Renal cortical epithelial cell (primary cell): ENCODE measurements at places on chromosomes 2 and 18.

GRCh38 chr2:105238664-105239240 is 2.8 kb upstream of the GPR45 start:
- DNase-seq, result peak; percentile 74

GRCh38 chr2:12675352-12675795 is 41.4 kb upstream of the TRIB2 start:
- DNase-seq, result peak; percentile 28

GRCh38 chr2:24739354-24740025 is 53.7 kb downstream of the PTRHD1 start:
- DNase-seq, result peak; percentile 17

- DNase-seq, result no peak
Measured at GRCh38 chr2:40020997-40021396, 241.9 kb upstream of the THUMPD2 start.

DNA sequence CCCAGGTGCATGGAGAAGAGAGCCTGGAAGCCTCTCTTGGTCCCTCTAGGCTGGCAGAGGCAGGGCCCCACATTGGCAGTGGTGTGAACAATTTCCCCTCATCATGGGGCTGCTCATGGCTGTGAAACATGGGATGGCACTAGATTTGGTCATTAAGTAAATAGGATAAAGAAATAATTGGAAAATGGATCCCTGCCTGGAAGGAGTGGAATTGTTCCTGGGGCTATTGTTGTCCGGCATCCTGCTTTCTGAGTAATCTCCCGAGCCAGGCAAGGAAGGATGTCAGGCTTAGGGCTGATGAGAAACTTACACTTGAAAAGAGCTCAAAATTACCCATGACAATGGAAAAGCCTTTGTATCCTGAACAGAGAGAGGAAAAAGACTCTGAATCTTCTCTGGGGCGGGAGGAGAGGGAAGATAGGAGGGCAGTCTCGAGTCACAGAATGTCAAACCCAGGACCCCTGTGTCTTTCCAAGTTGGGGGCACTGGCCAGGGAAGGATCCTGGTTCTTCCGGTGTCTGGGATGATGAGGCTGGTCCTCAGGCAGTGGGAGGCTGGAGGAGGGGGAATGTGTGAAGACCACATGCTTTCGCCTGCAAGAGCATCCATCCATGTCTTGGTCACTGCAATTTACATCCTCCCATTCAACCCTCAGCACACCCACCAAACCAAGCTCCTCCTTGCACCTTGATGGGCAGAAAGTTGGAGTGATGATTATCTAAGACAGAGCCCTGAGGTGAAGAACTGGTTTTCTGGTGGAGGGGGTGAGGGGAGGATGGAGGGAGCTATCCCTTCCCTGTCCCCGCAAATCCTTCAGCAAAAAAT is 27.1 kb upstream of the STEAP3 start:
- no peak for DNase-seq

- DNase-seq, result peak; percentile 89
Measured at GRCh38 chr2:128306081-128306930, 12.4 kb downstream of the HS6ST1 start.

DNA sequence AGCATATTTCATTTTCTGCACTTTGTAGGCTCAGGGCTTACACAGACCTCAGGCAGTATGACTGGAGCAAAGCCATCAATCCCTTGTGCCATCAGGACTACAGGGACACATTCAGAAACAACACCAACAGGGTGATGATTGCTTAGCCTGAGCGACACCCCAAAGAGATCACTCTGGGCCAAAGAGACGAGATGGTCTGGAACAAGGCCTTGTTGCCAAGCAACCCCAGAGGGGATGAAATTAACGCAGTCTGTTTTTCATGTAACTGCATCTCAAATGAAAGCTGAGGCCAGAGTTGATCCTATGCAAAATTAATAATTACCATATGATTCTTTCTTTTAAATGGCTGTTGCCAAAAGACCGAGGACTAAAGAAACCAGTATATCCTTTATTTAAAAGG is 20.2 kb upstream of the B3GNT2 start:
- DNase-seq, result no peak

- DNase-seq, result no peak
Measured at GRCh38 chr2:101872480-101872879, 119.3 kb upstream of the IL1R2 start.

- no peak for DNase-seq
Measured at GRCh38 chr2:176818617-176819016, 394.0 kb upstream of the HNRNPA3 start.

- DNase-seq, result peak; percentile 89
Measured at GRCh38 chr2:207796585-207797350, 27.1 kb upstream of the FZD5 start.

DNA sequence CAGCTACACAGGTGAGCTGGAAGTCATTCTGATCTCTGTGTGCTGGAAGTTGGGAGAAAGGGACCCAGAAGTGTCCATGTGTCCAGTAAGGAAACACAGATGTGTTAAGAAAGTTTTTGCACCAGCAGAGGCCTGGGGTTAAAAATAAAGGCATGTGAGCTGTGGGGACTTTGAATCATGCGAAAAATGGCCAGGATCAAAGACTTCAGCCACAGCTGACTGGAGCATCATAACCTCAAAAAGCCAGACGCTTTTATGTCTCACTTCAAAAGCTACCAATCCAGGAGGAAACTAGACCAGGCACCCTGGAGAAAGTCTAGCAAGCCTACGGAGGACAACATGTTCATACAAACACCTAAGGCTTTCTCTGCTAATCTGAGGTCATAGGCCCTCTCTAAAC is 503.6 kb upstream of the REG3G start:
- DNase-seq, result no peak

DNA sequence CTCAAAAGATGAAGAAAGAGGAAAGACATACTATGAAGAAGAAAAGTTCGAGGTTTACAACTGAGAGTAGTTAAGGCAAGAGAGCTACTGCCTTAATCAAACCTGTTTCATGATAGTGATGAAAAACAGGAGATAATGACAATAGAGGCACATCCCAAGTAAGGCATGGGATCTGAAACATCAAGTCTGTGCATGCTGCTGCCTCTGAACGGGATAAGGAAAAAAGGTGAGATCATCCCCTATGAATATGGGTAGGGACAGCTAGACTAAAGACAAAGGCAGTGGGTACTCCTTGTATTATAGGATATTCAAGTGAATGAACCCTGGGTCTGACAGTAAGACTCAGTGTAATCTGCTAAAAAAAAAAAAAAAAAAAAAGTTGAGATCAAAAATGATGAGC is 3.0 kb downstream of the EXOC6B start:
- DNase-seq, result no peak

DNA sequence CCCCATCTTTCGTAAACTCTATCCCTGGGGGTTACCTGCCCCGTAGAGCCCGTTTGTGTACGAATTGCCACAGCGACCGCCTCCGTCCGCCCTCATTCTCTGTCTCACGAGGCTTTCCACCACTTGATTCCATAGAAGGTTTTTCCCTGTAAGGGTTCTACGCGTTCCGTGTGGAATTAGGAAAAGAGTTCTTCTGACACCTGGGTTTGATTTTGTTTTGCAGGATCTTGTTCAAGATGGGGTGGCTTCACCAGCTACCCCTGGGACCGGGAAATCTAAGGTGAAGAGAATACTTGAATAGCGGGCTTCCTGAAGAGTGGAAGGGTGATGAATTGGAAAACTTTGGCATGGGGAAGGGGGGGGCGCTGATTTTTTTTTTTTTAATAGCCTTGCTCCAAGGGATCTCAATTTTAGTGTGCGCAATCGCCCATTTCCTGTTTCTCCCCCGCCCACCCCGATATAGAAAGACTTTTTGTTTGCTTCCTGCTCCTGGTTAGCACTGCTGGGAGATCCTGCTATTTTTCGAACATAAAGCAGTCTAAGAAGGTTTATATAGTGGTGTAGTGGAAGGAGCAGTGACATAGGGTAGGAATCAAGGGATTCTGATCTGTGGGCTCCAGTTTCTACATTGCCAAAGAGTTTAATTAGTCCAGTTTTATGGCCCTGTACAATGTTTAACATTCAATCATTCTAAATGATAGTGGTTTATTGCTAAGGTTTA is 564 bp downstream of the GCC2 start:
- peak; percentile 19 for DNase-seq

DNA sequence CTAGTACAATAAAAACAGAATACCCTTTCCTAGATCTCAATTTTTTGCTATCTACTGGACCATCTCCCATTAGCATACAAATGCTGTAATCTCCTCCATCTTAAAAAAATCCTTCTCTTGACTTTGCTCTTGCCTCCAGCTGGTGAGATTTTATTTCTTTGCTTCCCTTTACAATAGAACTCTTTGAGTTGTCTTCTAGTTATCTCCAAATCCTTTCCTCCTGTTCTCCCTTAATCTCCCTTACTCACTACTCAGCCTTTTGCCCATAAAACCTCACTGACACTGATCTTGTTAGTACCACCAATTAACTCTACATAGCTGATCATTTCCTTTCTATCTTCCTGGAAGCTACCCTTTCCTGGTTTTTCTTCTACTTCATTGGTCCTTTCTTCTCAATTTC is 63.5 kb upstream of the FRZB start:
- no peak for DNase-seq

DNA sequence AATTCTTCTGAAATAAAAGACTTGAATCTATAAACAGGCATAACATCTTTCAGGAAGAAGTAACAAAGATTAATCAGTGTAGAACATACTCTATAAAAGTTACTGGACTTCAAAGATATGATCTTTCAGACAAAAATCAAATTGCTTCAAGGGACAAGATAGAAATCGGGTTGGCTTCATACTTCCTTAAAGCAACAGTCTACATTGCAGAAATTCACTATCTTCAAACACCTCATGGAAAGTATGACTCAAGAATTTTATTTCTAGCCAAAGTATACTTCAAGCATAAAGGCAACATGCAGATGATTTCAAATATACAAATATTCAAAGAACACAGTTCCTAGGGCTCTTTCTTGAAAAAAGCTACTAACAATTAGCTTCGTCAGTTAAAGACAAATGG is 240.7 kb downstream of the SRBD1 start:
- DNase-seq, result no peak

- no peak for DNase-seq
Measured at GRCh38 chr2:57218206-57218605, 828.4 kb upstream of the VRK2 start.

GRCh38 chr2:225353579-225354085 is 45.9 kb upstream of the NYAP2 start:
- DNase-seq, result no peak

- no peak for DNase-seq
Measured at GRCh38 chr2:35468245-35468644, 887.3 kb upstream of the CRIM1 start.
